ENCODE measurements at places on chromosomes 2 and 18. TPM values are rescaled to one million over a fixed set of nuclear protein-coding genes. Genes with fewer than 3 reads are reported as not detected.

GRCh38 chr2:182302174-182302573, 124.7 kb downstream of the PDE1A start:
- DNase-seq, result no peak

GRCh38 chr2:3280683-3281520, 96.7 kb downstream of the EIPR1 start:
- DNase-seq, result peak; percentile 49

DNA sequence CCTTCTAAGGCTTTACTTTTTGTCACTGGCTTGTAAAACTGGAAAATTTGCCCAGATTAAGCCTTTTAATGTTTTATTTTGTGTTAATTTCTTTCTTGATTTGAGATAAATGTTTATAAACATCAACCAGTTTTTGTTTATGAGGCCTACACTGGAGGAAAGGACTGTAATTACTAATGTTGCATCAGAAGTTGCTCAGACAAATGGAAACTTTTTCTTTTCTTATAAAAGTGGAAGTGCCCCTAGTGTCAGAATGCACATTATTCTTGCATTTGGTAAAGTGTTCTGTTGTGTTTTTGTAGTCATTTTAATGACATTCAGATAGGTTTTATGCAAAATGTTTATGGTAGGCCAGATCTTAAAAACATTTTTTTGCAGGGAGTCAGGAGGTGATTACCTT, 25.3 kb downstream of the LCLAT1 start:
- DNase-seq, result no peak

DNA sequence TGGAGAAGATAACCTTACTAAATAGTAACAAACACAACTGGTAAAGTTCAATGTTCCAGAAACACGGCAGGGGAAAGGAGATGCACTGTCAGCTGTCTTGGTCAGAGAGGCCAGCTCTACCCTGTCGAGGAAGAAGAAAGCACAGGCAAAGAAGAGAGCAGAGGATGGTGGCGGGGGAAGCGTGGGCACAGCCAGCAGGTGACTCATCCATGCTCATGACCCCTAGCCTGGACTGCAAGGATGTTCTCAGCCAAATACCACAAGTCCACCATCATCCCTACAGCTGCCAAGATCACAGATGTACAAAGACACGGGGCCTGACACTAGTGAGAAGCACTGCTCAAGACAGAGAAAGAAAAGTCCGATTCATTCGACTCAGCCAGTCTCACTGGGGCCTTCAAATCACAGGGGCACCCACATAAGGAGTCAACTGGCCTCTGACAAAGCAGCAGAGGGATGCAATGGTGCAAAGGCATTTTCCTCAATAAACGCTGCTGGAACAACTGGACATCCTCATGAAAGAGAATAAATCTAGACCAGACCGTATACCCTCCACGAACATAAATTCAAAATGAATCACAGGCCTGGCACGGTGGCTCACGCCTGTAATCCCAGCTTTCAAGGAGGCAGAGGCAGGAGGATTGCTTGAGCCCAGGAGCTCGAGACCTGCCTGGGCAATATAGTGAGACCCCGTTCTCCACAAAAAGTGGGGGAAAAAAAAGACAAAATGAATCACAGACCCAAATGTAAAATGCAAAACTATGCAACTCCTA, 5.6 kb downstream of the DTYMK start:
- DNase-seq, result no peak

DSC1 gene
- not detected for total RNA-seq

DNA sequence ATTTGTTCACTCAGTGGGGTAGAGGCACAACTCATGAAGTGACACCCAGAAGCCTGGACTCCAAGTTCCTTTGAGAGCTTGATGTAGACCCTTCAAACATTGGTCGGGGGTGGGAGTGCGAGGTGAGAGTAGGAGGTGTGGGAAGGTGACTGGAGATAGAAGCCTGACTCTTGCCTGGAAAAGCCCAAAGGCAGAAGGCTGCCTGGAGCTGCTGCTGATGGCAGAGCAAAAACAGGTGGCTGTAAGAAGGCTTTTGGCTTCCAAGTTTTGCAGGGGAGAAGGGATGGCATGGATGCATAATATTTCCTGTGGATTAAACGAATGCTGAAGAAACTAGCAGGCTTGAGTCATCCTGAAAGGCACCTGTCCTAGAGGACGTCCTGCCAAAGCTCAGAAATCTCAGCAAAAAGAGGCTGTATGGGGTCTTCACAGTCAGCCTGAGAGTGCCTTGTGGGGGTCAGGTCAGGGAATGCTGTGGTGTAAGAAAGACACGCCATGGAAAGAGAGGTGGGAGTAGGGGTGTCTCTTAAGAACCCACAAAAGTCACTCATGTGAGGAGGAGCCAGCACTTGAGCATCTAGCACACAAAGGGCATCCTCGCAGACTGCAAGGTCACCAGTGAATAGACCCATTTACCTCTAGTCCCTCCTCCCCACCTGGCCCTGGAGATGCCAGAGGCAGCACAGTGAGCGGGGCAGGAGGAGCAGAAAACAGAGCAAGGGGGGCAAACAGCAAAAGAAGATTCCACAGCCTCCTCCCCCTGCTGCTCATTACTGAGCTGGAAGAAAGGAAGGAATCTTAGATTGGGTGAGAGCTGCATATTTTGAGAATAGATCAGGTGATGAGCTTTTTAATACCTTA, 37.5 kb downstream of the FASTKD2 start:
- DNase-seq, result no peak

STEAP3 gene
- 15.2 TPM for total RNA-seq

GRCh38 chr2:33219114-33219513, 257.3 kb upstream of the RASGRP3 start:
- DNase-seq, result no peak

GRCh38 chr2:196253116-196253480, 81.7 kb upstream of the STK17B start:
- DNase-seq, result no peak

GRCh38 chr2:120807751-120808150, 72.1 kb downstream of the GLI2 start:
- no peak for DNase-seq

DNA sequence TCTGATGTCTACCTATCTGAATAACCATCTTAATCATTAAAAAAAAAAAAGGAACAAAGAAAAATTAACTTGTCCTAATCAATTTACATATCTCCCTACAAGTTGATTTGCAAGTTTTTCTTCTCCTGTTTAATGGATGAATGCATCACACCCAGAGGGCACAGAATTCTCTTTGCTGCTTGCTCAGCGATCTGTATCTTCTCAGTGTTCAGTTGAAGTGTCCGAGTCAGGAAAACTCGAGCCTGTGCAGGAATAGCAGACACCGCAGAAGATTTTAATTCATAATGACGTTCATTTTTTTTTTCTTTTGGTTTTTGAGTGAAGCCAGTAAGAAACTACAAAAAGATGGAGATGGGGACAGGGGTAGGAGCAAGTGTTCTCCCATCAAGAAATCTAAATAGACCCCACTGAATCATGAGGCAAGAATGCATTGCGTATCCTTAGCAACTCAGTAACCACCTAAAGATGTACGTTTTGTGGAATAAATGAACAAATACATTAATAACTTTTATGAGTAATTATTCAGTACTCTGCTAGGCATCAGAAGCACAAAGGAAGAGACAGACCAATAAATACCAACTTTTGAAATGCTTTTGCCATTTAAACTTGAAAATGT, 675.5 kb downstream of the LRP1B start:
- no peak for DNase-seq

SCG2 gene
- total RNA-seq, result 0.19 TPM

TUBA4A gene
- total RNA-seq, result 21.7 TPM

DNA sequence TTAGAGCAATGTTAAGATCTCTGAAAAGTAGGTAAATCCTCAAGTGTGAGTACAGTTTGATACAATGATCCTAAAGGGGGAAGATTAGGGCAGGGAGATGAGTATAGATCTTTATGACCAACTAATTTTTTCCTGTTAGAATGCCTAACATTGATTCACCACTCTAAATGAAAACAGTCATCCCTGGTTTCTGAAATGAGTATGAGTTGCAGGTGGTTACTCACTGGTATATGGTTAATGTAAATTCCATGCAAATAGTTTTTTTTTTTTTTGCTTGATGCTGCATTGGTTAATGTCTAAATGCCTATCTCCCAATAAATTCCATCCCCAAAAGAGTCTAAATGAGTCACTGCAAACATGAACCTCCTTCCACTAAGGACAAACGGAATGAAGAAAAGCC, 55.0 kb upstream of the SERPINB2 start:
- DNase-seq, result no peak

DNA sequence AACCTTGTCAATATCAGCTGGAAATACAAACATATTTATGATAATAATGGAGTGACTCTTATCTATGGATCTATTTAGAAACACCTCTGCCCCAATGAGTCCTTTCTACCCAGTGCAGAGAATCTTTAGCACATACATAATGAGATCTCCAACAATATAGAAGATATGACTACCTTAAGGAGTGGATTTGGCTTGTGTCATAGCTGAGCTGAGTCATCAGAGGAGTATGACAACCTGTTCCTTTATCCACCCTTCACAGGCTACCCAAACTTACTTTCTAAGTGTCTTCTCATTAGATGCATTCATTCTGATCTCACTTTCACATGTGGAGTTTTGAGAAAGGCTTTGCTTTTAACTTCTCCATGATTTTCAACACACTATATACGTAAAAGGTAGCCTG, 1218.9 kb downstream of the DSC3 start:
- DNase-seq, result no peak

- DNase-seq, result peak; percentile 6
These were observed 4.7 kb downstream of the CDK5R2 start for GRCh38 chr2:218964041-218964771.

DNA sequence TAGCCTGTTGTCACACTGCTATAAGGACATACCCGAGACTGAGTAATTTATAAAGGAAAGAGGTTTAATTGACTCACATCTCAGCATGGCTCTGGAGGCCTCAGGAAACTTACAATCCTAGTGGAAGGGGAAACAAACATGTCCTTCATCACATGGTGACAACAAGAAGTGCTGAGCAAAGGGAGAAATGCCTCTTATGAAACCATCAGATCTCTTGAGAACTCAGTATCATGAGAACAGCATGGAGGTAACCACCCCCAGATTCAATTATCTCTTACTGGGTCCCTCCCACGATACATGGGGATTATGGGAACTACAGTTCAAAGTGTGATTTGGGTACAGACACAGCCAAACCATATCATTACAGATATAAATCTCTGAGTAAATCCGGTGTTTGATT, 148.7 kb downstream of the PRPF40A start:
- DNase-seq, result no peak

- DNase-seq, result no peak
These were observed 281.4 kb downstream of the PAX3 start for GRCh38 chr2:222017252-222017850.

GRCh38 chr2:5387406-5387805, 304.8 kb upstream of the SOX11 start:
- DNase-seq, result no peak

- DNase-seq, result no peak
These were observed 52.4 kb downstream of the PPIG start for GRCh38 chr2:169636440-169637097.

DNA sequence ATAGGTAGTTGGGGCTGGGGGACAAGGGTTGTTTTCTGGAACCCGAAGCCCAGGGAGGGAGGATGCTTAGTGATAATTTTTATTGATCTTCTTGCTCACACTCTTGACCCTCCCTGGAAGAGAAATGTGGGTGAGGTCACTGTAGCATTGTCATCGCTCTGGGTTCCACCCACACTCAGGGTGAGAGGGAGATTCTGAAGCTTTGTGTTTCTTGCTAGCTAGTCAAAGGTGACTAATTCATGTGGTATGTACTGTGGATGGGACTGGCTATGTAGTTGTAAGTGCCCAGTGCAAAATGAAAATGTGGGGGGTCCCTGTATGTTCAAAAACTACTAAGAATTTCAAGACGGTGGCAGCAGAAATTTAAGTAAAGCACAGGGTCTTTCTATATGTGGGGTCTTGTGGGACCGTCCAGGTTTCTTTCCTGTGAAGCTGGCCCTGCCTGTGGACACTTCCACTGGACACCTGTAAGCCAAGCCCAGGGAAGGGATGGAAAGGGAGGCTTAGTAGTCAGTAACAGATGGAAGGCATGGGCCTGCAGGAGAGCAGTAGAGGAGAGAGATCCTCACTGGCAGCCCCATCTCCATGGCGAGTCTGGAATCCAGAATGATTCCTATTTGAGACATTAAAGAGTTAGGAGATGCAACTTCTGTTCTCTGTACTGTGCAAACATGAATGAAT, 35.0 kb downstream of the TSN start:
- no peak for DNase-seq

GRCh38 chr2:219664944-219665343, 37.5 kb downstream of the SLC4A3 start:
- no peak for DNase-seq

SIGLEC15 gene
- 0.32 TPM for total RNA-seq

DNA sequence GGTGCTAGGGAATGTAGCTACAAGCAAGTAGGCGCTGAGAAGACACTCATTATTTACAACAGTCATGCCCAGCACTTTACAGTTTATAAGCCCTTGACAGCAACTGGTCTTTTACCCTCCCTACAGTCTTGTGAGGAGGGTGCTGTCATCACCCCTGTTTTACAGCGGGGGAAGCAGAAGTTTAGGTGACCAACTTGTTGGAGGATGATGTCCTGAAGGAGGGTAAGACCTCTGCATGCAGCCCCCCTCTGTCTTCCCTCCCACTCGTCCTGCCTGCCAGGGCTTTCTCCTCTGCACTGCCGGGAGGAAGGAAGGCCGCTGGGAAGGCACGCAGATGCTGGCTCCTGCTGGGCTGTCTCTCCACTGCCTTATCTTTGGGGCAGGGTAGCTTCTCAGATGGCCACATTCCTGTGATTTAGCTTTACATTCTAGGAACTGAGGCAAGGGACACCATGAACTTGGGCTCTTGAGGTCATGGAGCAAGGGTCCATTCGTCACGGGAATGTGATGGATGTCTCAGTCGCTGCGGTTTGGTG, 972 bp downstream of the IL1R1 start:
- no peak for DNase-seq

DNA sequence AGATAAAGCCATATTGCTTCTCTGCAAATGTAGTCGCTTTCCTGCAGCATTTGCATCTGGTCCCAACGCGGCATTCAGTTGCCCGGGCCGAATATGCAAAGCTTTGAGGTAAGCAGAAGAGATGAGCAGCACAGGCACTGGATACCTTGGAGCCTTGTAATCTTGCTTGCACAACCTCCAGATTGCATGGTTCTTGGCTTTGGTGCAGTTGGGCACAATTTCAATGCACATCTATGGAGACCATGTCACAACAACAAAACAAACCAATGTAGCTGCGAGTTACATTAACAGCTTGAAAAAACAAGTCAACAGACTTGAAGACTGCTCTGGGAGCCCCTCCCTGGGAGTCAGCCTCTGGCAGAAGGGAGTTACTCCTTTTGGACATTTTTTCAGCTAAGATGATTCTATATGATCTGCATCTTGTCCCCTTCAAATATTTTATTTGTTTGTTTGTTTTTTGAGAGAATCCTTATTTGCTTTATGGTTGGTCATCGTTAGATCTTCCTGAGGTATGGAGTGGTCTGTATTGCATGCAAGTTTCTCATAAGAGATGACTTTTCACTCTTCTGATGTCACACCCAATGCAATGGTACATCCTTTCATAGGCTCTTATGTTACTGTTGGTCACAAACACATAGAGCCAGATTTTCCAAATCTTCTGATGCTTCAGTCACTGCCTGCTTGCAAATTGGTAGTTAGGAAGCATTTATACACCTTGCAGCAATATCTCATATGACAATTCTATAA, 113.5 kb downstream of the EFEMP1 start:
- DNase-seq, result no peak

Measured in mesenteric fat pad (tissue), 1 donor.